G401 (cell line): ENCODE measurements at places on chromosomes 2 and 18. TPM values are rescaled to one million over a fixed set of nuclear protein-coding genes. Genes with fewer than 3 reads are reported as not detected.

DNA sequence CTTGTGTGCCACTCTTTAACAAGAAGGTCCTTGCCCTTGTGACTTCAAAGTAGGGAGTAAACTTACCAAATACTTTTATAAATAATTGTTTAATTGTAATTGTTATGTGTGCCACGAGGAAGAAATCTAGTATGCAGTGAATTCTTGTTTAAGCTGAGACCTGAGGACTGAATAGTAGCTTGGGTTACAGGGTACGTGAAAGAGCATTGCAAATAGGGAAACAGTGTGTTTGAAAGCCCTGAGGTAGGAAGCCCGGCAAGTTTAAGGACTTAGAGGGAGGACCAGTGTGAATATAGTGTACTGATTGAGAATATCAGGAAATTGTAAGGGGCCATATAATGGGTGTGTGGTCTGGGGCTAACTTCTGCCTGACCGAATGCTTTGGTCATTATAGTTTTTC lies 26.2 kb downstream of the PHLPP1 start:
- DNase-seq = no peak

The LRP1B gene
- not detected in 2 replicates for total RNA-seq

- no peak for DNase-seq
Measured at GRCh38 chr2:176895158-176895557, 317.4 kb upstream of the HNRNPA3 start.

DNA sequence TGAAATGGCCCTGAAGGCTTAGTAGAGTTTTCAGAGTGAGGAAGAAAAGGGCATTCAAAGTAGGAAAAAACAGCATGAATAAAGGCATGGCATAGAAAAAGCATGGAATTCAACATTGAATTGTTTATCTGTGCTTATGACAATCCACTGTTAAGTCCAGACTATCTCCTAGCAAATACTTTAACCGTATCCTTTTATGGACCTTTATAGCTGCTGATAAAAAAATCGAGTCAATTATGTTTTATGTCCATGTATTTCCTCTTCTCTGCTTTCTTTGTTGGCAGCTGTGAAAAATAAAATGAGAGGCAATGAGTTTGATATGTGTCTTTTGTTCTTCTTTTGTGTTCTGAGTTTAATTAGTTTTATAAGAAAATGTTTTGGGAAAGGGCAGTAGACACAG lies 70.4 kb downstream of the TDRD15 start:
- no peak for DNase-seq

DNA sequence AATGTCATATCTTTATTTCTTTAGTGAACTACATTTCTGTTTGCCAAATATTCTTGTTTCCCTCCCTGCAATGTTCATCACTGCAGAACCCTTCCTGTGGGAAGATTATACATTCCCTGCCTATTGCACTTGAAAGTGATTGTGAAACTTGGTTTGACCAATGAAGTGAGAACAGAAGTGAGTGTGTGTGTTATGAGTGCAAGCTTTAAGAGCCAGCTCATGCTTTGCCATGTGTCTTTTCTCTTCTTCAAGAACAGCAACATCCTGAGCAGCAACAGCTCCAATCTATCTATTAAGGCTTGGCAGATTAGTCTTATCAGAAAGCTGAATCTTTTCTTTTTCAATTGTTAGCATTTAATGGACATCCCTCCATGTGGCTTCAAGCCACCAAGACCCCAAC lies 42.0 kb upstream of the UBE2E3 start:
- no peak for DNase-seq

- no peak for DNase-seq
Measured at GRCh38 chr2:29627279-29627711, 294.1 kb downstream of the ALK start.

- no peak for DNase-seq
Measured at GRCh38 chr2:15634846-15635490, 43.3 kb downstream of the DDX1 start.

GRCh38 chr2:23859983-23860382 lies 66.9 kb downstream of the ATAD2B start:
- DNase-seq = no peak

GRCh38 chr2:235868224-235868623 lies 300.0 kb downstream of the GBX2 start:
- DNase-seq = no peak

The EIF5B gene
- 7.4 and 8.1 TPM in 2 replicates for total RNA-seq

- DNase-seq = no peak
Measured at GRCh38 chr2:113298176-113298575, 19.5 kb upstream of the PAX8 start.

The PLEKHB2 gene
- 84.1 and 96.6 TPM in 2 replicates for total RNA-seq

The CFC1 gene
- not detected in 2 replicates for total RNA-seq

The FSIP2 gene
- not detected in 2 replicates for total RNA-seq

GRCh38 chr2:217429981-217430500 lies 570.2 kb upstream of the TNP1 start:
- no peak for DNase-seq

DNA sequence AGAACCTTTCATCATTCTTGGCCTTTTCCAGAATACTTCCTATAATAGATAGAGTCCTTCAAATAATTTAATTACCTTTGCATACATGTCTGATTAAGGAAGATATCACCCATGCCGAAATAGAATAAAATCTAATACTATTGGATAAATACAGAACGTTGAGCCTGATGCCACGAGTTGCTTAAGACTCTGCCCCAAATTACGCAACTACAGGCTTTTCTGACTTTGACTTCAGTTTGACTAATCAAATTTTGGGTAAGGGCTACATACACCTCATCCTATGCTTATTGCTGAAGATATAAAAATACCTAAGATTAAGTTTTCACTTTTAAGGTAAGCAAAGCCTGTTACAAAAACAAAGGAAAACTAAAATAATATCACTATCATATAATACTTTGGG lies 1065.1 kb upstream of the NRXN1 start:
- DNase-seq = no peak

GRCh38 chr18:7158216-7158615 lies 40.6 kb upstream of the LAMA1 start:
- DNase-seq = no peak

DNA sequence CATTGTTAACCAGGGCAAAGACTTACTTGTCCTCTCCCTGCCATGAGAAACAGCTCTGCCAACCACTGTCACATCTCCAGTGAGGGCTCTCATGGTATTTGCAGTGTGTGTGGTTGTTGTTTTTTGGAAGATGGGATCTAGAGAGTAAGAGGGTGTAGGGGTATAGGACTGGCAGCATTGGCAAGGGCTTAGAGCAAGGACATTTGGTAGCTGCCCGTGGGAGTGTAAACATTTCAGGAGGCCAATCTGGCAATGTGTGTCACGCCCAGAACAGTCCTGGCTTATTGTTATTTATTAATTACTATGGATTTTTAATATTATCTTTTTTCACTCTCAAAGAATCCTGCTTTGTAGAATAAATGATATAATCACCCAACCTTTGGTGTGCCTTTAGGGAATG lies 90.5 kb downstream of the TMEM17 start:
- no peak for DNase-seq

DNA sequence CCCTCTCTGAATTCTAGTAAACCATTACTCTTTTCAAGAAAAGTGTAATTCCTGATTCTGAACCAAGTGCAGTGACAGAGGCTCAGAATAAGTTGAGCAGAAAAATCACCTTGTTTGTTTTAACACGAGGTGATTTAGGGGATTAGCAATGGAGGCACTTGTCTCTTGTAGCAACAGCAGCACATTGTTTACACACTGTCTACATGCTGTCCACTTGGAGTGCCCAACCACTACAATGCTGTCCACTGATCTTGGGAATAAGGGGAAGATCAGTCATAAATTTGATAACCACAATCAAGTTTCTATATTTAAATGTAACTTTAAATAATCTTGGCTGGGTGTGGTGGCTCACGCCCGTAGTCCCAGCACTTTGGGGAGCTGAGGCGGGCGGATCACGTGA lies 13.9 kb upstream of the RMND5A start:
- DNase-seq = peak; percentile 3

The STARD6 gene
- total RNA-seq = not detected in 2 replicates

The IL1B gene
- total RNA-seq = not detected in 2 replicates

DNA sequence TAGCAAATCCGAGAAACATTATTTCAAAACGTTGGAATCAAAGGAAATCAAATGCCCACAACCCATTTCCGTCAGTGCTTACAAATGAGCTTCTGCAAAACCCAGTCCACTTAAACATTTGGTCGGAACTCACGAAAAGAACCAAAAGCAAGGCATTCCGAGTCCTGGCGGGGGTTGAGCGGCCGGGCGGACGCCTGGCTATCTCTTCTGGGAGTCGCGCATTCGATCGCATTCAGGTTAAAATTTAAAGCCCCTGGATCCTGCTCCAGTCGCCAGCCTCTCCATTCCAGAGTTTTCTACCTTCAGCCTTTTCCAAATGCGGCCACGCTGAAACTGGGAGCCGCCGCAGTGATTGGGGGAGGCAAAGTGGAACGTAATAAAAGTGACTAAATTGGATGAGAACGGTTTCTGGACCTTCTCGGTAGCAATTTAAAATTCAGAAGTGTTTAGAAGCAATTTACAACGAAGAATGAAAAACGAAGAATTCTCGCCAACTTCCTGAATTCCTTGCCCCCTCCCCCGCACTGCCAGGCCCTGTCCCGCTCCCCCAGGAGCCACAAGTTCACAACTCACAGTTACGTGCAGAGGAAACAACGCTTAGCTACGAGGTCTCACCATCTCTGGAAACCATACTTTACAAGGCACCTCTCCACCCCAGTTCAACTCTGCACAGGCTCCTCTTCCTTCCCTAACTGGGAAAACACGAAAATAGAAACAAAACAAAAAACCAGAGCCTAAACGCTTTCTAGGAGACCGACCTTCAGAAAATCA lies 1.7 kb upstream of the GATA6 start:
- no peak for DNase-seq

The INHA gene
- 1.3 TPM in 1 of 2 replicates, not detected in the other for total RNA-seq
